Fibroblast of the aortic adventitia (primary cell): ENCODE measurements at places on chromosomes 1 and 21.

GRCh38 chr21:31414263-31415000 lies 70.4 kb upstream of the TIAM1 start:
- DNase-seq, result no peak

GRCh38 chr1:5911871-5912271 lies 80.4 kb downstream of the NPHP4 start:
- no peak for DNase-seq

- no peak for DNase-seq
Observed at GRCh38 chr1:117301901-117302300, 65.3 kb upstream of the MAN1A2 start.

DNA sequence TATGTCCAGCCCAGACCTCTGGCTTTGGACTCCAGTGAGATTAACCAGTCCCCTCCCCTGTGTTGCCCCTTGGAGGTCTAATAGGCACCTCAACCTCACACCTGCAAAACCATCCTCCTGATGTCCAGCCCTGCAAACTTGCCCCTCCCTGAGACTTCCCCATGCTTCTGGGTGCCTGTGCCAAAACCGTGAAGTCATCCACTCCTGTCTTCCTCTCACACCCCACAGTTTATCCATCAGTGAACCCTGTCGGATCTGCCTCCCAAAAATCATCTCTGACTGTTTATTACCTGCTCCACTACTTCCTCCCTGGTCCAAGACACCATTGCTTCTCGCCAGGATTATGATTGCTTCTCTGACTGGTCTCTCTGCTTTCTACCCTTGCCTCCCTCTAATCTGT lies 31.7 kb upstream of the PADI1 start:
- DNase-seq, result no peak

DNA sequence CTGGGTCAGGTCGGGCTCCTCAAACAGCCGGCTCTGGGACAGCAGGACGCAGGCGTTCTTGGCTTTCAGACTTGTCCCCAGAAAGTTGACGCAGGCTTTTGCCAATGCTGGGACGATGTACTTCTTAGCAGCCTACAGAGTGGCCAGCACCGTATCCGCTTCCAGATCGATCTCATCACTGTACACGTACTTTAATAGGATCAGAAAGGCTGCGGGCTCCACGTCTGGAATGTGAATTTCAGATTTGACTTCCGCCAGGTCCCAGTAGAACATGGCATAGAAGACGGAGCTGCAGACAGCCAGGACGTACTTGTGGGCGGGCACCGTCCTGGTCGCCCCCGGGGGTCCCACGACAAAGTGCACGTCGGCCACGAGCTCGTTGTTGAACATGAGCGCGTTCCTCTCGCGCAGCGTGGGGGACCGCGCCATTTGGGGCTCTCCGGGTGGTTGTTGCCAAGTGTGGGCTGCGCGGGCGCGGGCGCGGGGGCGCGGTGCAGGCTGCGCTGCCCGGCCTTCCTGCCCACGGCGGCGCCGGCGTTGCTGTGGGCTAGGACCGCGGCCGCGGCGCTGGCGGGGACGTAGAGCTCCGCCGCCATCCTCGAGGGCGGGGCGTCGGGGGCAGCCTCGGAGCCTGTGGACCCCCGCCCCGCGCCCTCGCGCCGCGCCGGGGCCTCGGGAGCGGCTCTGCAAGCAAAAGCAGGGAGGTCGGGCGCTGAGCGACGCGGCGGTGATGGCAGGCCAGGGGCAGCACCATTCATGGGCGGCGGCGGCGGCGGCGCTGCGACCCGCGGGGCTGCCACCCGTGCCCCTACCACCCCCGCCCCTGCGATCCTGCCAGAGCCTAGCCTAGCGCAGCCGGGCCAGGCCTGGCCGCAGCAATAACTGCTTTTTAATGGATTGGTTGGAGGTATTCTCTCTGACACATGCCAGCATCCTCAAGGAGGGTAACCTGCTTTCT lies 10.6 kb downstream of the CNR2 start:
- DNase-seq, result no peak

GRCh38 chr1:3381901-3382300 lies 72.6 kb upstream of the ARHGEF16 start:
- no peak for DNase-seq

DNA sequence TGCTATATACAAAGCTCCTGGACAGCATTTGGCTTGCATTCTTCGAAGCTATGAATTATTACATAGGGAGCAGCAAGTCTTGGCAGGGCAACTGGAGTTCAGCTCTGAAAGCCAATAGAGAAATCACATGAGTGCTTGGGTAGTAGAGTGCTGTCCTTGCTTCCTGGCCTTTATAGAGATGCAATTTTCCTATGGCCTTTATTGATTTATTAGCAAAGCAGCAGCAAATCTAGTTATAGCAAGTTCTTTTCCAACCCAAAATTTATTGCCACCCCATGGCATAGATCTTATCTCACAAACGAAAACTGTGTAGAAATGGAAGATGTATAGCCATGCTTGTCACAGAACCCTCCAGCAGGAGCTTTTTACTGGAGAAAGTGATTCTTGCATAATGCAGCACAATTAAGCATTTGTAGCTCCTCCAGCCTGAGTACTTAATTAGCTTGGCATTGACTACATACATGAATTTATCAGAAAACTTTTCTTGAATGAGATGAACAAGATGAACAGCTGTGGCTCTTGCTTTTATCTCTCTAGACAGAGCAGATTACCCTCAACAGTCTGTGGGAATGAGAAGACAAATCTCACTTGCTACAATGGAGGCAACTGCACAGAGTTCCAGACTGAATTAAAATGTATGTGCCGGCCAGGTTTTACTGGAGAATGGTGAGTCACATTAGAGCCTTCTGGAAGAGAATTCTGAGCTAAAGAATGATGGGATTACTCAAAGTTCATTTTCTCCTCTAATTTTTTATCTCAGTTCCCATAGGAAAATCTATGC lies 170.1 kb downstream of the CRB1 start:
- peak; percentile 77 for DNase-seq

DNA sequence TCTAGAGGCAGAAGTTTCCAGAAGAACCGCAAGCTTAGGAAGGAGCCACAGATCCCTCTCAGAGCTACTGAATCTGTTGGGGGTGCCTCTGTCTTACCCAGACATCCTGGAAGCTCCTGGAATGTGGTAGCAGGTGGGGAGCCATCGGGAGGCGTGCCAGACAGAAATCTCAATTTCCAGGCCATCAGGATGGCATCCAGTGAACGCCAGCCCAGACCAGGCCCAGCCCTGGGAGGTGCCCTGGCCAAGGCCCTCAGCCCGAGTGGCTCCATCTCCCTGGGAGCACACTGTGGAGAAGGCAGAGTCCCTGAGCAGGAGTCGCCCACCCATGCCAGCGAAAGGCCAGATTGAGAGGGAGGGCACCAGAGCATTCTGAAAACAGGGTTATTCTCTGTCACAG lies 2.5 kb downstream of the ABCA4 start:
- DNase-seq, result no peak

DNA sequence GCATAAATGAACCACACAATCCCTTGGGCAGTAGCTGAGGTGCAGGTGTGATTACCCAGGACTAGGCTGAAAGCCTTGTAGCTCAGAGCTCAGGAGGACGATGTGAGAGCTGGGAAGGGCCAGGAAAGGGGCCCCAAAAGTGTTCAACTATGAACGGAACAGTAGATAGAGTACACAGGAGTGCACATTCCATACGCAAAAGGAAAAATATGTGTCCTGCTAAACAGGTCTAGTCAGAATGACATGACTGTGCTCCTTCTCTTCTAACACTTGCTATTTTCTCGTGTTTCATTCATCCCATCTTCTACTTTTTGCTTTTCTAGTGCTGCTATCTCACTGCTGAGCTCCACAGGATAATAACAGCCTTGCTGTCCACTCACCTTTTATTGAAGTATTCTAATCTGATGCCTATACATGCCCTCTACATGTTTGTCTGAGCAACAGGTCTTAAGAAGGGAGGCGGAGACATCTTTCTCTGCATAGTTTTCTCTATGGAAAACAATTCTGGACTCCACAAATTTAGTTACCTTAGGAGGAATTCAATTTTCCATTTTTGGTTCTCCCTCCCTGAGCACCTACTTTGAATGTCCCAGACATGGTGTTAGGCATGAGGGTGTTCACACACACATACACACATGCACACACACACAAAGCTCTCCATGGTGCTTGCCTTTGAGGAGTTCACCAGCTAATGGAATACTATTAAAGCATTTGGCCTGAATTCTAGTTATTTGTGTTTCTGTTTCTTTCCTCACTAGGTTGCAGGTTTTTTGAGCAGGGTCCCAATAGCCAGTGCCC lies 3.4 kb downstream of the S100A10 start:
- DNase-seq, result no peak

DNA sequence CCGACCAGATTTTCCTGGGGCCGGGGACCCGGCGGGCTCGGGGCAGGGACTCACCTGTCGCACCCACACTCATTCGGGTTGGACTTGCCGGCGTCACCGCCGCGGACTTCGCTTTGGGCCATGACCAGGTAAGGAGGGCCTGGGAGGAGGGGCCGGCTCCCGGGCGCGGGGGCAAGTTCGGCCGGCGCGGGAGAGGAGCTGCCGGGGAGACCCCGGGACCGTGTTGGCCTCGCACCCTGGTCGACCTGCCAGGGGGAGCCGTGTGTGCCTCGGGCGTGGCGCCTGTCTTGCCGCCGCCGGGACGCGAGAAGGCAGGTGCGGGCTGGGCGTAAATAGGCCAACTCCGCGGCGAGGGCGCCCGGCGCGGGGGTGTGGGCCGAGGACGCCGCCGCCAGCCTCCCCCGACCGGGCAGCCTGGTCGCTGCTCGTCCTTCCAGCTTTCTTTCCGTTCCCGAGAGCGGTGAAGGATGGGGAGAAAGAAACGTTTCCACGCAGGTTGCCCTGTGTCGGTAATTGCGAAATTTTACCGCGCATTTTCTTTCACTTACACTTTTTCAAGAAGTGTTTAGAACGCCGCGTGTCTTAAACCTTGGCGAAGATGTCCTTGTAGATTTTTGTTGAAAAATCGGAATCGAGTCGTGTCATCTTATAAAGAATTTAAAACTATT lies 558 bp downstream of the USP1 start:
- peak; percentile 14 for DNase-seq

DNA sequence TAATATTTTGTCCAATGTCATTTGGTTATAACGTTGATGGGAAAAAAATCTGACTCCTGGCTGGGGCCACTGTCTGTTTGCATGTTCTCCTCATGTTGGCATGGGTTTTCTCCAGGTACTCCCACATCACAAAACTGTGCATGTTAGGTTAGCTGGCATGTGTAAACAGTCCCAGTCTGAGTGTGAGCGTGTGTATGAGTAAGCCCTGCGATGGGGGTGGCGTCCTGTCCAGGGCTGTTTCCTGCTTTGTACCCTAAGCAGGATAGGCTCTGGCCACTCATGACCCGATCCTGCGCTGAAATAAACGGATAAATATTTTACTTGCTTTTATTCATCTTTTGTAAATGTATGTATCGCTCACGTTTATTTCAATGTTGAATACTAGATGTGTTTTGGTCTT lies 13.5 kb downstream of the EFCAB14 start:
- DNase-seq, result no peak

DNA sequence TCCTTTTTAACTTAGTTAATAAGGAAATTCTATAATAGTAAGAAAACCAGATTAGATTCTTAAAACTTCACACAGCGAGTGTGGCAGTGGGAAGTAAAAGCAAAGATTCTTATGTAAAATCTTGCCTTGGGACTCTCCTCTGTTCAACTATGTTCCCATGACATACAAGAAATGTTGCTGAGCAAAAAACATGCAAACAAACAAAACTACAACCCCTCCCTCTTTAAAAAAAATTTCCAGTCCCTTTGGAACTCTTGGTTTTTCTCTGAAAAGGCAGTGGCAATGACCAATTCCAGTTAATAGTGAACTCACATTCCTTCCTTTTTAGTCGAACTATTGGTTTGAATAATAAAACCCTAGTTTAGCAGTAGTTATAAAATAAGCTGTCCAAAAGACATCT lies 453.1 kb upstream of the ZRANB2 start:
- DNase-seq, result no peak

DNA sequence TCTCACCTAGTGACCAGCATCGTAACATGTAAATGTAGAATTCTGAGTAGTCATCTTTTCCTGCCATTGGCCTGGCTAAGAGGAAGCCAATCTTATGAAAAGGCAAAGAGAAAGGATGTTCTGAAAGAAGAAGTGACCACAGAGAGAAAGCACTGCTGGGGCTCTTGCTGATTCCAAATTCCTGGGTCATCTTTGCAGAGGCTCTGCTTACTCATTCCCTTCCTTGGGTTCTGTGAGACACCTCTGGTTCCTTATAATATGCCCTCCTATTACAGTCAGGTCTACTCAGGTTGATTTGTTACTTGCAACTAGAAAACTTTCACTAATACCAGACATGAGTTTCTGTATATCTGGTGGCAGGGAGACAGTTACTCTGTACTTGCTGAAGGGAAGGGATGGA lies 198.8 kb upstream of the C8B start:
- no peak for DNase-seq

DNA sequence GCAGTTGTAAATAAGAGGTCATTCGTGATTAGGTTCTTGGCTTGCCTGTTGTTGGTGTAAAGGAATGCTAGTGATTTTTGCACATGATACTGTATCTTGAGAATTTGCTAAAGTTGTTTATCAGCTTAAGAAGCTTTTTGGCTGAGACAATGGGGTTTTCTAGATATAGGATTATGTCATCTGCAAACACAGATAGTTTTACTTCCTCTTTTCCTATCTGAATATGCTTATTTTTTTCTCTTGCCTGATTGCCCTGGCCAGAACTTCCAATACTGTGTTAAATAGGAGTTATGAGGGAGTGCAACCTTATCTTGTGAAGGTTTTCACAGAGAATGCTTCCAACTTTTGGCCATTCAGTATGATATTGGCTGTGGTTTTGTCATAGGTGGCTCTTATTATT lies 576.1 kb upstream of the RGS18 start:
- DNase-seq, result peak; percentile 8

- DNase-seq, result peak; percentile 99
Observed at GRCh38 chr1:223031733-223032601, 111.1 kb downstream of the TLR5 start.

DNA sequence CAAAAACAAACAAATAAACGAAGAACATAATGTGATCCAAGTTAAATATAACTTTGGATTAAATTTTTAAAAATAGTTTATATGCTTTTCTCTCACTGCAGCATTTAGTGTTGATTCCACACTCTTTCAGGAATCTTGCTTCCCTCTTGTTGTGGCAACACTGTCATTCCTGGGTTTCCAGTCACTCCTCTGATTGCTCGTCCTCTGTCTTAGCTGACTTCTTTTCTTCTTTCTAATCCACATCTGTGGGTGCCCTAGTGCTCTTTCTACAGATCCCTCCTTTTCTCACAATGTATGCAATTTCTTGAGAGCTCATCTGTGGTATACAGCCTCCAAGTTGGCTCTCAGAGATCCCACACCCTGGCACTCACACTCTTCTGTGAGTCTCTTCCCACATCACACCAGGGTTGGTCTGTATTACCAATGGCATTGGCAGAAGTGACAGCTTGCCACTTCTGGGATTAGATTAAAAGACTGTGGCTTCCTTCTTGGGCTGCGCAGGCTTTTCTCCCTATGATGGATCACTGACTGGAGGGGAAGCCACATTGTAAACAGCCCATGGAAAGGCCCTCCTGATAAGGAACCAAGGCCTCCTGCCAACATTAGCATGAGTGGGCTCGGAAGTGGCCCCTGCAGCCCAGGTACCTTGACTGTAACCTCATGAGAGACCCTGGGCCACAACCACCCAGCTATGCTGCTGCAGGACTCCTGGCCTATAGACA lies 11.5 kb upstream of the MYOC start:
- no peak for DNase-seq
